Progenitor cell of endocrine pancreas (in vitro differentiated cells): ENCODE measurements at places on chromosomes 11 and 22. TPM values are rescaled to one million over a fixed set of nuclear protein-coding genes. Genes with fewer than 3 reads are reported as not detected.

The HDAC10 gene
- 73.8 and 81.5 TPM in 2 replicates for total RNA-seq

DNA sequence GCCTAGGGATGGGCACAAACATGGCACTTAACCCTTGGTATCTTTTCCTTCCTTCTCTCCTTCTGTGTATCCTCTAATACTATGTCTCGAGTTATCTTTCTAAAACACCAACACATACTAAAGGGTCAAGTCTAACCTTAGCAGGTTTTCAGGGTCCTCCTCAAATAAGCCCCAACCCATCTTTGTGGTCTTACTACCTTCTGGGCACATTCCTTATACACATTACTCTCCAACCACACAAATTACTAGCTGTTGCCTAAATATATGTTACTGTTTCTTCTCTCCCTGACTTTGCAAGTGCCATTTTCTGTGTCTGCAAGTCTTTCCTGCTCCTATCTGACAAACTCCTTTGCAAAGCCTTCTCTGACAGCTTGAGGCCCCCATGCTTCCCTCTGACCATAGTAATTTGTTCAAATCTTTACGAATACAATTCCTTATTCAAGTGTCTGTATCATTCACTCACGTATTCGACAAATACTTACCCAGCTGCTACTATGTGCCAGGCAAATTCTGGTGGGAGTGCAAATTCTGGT lies 15.8 kb upstream of the NUP160 start:
- DNase-seq, result no peak

The CFAP68 gene
- 25.7 and 28.4 TPM in 2 replicates for total RNA-seq

The SEC14L6 gene
- total RNA-seq, result 3.7 and 4.8 TPM in 2 replicates

GRCh38 chr22:20039683-20040325 lies 18.9 kb downstream of the TANGO2 start:
- DNase-seq, result no peak

- no peak for DNase-seq
Observed at GRCh38 chr22:26606611-26607010, 11.2 kb downstream of the CRYBB1 start.

The PANX2 gene
- total RNA-seq, result 6.2 and 6.3 TPM in 2 replicates

GRCh38 chr22:50698546-50698945 lies 25.9 kb downstream of the SHANK3 start:
- DNase-seq, result no peak

- no peak for DNase-seq
Observed at GRCh38 chr11:9280655-9281301, 15.6 kb upstream of the DENND5A start.

The STX3 gene
- 91.5 and 113 TPM in 2 replicates for total RNA-seq

The ESAM gene
- 1.4 and 1.6 TPM in 2 replicates for total RNA-seq

The PRG3 gene
- total RNA-seq, result not detected in 2 replicates

GRCh38 chr11:78295347-78295746 lies 106.6 kb downstream of the USP35 start:
- no peak for DNase-seq

DNA sequence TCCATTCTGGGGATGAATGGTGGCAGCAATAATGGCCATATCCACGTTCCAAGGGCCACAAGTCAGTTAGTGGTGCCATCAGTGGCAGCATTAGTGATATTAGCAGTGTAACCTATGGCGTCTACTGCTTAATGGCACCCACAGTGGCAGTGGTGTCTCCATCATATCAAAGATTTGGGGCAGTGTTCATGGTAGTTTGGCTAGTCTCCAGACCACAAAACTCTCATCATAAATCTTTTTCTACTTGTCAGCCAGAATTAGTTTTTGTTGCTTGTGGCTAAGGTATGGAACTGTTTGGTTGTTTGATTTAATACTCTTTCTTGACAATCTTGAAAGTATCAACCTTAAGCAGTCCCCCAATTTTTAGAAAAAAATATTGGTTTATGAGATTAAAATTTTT lies 45.1 kb upstream of the DEUP1 start:
- no peak for DNase-seq

DNA sequence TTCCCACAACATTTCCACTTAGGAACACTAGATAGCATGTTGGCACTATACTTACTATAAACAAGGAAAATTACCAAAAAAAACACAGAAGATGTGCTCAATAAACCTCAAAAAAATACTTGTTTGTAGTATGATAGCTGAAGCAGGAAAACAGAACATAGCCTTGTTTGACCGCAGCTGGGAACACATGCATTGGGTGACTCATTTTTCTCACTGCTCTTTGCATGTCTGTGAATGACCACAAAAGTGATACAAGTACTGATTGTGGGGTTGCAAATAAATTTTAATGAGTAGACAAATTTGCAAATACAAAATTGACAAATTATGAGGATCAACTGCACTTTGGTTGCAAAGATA lies 22.8 kb upstream of the GUCY1A2 start:
- no peak for DNase-seq

GRCh38 chr11:27618281-27618915 lies 81.9 kb downstream of the BDNF start:
- no peak for DNase-seq

DNA sequence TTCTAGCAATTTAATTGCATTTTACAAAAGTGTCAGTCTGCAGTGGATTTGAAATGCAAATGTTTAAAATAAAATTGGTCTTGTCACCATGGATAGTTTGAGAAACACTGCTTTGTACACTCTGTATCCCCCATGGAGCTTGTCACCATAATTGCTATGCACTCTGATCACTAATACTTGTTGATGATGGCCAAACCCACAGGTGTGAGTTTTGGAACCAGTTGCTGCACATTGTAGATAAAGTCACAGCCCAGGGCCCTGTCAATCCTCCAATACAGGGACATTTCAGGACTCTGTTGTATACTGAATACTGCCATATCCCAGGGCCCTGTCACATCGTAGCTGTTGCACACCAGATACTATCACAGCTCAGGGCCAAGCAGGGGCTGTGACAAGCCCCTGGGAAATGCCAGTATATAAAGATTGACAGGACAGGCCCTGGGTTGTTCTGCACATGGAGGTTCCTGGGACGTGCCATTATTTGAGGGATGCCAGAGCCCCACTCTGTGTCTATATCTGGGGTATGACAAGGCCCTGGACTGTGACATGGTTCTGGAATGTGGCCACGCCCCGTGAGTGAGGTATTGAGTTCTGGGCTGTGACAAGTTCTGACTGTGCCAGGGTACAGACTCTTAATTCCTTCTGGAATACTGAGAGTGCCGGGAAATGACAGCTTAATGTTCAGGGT lies 27.9 kb upstream of the SMPD1 start:
- no peak for DNase-seq

DNA sequence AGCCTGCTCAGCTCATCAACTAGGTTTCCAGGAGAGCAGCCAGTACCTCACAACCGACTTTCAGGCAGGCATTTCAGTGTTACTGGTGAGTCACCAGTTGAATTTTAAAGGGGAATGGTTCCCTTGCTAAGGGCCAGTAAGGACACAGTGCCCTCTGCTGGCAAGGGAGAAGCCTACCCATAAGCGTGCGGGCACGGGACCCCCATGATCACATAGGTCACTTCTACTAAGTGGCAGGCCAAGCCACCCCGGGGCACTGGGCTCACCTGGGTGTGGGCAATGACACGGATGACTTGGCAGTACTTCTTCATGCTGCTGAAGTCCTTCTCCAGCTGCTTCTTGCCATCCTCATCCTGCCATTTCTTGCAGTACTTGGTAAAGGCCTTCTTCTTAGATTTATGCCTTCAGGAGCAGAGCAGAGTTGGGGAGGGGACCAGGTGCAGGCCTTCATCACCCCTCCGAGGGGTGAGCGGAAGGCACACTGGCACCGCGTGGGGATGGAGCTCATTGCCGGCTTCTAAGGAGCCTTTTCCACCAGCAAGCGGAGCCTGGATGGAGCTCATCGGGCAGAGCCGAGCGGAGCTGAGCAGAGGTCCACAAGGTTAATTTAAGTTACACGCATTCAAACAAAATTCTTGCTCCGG lies 2.9 kb downstream of the RPL3 start:
- peak; percentile 56 for DNase-seq

DNA sequence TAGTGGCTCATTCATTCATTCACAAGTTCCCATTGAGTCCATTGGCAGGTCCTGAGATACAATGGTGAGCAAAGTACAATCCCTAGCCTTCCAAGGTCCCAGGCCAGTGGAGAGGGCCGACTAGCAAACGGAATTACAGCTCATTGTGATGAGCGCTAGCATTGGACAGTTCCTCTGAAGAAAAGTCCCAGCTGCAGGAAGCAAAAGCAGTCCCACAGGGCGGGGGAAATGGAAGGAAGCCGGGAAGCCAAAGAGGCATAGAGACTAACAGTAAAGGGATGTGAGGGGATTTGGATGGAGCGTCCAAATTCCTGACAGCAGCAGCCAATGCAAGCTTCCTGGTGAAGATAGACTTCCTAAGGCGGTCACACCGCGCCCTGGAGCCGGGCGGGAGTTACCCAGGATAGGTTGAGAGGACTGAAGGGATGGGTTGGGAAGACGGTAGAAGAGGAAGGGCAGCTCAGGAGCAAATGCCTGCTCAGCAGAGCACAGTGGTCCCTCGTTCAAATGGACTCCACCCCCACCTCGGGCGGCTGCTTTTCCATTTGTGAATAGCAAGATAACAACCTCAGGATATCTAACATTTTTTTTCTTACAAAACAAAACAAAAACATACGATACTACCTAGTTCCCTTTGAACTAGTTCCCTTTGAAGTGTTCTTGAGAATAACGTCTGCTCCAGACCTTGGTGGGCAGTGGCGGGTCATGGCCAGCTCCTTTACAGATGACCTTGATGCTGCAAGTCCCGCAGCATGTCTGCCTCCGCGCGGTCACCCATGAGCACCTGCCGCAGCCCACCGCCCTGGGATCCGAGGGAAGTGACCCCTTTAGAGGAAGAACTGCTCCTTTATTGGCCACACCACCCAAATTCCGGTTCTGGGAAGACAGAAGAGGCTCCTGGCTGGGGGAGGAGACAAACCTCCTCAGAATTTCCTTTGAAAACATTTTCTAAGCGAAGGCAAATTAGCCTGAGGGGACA lies 132.9 kb downstream of the RASSF10 start:
- no peak for DNase-seq

- no peak for DNase-seq
Observed at GRCh38 chr11:76067099-76067498, 139.2 kb downstream of the WNT11 start.

The PKDREJ gene
- 0.04 TPM in 1 of 2 replicates, not detected in the other for total RNA-seq
